ENCODE measurements at places on chromosomes 2 and 18.

GRCh38 chr2:226114436-226114835 is 685.2 kb downstream of the IRS1 start:
- DNase-seq = no peak

DNA sequence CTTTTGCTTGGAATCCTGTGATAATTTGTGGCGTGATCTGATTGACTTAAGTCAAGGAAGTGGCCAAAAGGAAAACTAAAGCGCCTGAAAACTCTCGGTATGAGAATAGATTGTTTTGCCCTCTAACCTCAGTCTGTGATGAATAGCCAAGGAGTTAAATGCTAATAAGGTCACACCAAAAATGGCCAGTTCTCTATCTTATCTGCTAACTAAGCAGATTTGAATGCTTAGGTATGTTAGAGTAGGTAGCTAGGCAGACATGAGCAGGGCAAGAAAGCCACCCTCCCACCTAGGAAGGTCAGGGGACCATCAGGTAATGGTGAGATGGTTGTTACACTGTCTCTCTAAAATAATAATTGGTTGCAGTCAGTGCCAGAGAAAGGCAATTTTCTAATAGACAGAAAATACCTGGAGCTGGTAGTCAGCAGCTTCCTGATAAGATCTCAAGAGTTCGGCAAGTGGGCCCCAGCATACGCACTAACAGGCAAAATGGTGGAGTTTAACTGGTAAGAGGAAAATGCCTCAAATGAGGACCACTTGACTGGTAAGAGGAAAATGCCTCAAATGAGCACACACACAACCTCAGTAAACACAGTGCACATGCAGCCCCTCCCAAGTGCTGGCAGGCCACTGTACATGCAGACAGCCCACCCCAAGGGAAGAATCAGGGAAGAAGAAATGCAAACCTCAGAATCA is 468.4 kb downstream of the MBD2 start:
- no peak for DNase-seq

DNA sequence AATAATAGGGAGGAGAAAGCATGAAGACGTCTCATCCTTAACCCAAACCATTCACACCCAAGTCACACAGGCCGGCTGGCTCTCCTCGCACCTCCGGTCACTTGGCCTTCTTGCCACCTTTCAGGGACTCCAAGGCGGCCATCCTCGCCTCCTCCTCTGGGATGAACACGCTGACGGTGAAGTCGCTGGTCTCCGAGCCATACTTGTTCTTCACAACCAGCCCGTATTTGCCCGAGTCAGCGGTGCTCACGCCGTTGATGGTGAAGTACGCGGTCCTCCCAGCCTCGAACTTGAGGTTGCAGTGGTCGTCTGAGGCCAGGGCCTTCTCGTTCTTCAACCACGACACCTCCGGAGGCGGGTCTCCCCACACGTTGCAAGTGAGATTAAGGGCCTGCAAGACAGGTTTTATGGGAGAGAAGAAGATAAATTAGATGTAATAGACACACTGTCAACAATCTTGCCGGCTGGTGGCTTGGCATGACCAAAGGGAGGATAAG is 54.3 kb upstream of the LPIN2 start:
- DNase-seq = no peak

DNA sequence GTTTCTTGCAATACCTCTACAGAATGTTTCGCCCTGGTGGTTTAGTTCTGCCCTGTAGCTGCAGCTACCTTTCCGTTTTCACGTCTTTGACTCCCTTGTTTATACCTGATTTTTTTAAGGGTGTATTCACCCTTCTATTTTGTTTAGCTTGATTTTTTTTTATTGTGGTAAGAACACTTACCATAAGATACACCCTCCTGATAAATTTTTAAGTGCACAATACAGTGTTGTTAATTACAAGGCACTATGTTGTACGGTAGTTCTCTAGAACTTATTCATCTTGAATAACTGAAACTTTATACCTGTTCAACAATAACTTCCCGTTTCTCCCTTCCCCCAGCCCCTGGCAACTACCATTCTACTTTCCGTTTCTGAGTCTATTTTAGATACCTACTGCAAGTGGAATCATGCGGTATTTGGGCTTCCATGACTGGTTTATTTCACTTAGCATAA is 48.9 kb upstream of the NABP1 start:
- DNase-seq = no peak

GRCh38 chr2:6654279-6654678 is 211.4 kb downstream of the CMPK2 start:
- no peak for DNase-seq

DNA sequence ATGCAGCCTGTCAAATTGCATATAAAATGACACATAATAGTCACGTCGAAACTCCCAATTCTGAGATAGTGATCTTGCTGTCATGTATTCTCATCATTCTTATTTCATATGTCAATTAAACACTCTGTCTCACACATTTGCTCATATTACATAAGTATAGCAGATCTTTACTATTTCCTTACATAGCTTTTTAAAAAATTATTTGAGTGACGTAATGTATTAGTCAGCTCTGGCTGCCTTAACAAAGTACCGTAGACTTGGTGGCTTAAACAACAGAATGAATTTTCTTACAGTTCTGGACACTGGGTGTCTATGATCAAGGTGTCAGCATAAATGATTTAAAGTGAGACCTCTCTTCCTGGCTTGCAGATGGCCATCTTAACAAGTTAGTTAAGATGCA is 1032.3 kb upstream of the NRXN1 start:
- no peak for DNase-seq

DNA sequence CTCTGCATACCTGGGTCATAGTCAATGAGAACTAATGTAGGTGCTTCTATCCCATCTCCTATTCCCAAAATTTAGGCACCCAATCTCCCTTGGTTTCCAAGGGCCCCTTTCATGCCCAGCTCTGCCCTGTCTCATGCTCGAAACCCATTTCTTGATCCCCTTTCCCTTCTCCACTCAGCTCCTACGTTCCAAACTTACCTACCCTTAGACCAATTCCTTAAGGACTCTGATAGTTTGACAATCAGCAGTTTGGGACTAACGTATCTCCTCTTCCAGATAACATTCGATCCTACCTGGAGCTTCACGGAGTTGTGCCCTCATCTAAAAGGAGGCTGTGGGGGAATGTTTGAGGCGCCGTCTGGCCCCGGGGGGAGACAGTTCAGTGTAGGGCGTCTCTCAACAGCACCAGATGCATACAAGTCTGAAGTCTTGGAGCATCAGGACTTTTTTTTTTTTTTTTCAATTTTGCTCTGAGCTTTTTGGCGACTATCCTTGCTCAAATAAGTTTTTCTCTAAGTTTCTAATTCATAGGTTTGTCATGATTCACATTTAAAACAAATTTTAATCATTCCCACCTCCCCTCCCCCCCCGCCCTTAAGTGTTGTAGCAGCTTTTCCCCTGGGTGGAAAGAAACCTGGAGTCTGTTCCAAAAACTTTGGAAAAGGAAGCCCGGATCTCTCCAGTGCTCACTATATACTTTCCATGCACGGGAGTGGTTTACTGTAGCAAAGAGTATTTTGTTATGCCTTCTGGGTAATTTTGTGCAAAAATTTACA is 141.2 kb upstream of the LGALSL start:
- no peak for DNase-seq

- no peak for DNase-seq
Measured at GRCh38 chr2:233363744-233364235, 9.5 kb downstream of the DGKD start.

DNA sequence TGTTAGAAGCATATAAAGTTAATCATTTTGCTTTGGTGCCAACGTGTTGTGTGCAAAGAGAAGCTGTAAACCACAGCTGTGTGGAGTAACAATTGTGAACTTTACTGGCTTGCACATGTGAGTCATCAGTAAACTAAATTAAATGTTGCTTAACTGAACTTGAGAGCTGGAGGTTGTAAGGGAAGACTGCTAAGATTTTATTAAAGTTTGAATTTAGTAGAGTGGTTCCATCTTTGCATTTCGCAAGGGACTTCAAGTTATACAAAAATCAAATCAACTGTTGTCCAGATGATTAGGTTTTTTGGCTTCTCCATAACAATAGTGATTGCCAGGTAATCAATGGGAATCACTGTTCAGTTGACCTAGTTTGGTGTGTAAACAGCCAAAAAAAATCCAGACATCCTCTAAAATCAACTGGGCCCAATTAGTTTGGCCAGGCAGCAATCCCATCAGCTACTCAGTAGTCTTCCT is 247.4 kb downstream of the MYO3B start:
- DNase-seq = no peak

DNA sequence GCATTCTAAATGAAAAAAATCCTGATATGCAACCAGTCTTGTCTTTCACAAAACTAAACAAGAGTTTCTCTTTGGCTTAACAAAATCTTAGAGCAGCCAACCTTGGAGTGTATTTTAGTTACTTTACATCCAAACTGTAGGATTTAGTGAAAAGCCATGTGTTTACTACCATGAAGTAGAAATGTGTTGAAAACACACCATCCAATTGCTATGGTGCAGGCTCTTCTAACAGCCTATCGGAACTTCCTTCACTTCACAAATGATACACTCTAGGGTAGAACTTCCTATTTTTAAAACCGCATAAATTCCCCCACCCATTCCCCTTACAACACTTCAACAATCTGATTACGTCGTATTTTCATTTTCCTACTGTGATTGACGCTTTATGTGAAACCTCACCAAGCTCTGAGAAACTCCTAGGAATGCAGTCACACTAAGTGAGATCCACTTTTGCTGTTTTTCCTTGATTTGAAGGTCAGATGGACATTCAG is 74.4 kb upstream of the MAP4K4 start:
- no peak for DNase-seq

DNA sequence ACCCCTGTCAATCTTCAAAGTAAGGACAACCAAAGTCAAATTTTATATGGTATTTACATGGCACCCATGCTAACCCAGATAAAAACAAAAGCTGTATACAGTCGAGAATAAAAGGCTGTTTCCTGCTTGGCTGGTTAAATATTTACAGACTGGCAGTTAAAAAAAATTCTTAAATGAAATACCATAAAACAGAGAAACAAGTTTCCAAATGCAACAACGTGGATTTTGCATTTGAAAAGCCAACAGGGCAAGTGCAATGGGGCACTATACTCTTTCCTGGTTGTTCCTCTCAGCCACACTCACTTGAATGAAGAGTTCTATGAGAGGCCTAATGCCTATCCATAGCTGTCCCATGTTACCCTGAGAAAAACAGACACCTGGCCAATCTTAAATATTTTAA is 6.1 kb upstream of the NR4A2 start:
- no peak for DNase-seq

- no peak for DNase-seq
Measured at GRCh38 chr2:61737841-61738240, 116.0 kb downstream of the FAM161A start.

- no peak for DNase-seq
Measured at GRCh38 chr2:59237311-59237710, 996.2 kb upstream of the FANCL start.

DNA sequence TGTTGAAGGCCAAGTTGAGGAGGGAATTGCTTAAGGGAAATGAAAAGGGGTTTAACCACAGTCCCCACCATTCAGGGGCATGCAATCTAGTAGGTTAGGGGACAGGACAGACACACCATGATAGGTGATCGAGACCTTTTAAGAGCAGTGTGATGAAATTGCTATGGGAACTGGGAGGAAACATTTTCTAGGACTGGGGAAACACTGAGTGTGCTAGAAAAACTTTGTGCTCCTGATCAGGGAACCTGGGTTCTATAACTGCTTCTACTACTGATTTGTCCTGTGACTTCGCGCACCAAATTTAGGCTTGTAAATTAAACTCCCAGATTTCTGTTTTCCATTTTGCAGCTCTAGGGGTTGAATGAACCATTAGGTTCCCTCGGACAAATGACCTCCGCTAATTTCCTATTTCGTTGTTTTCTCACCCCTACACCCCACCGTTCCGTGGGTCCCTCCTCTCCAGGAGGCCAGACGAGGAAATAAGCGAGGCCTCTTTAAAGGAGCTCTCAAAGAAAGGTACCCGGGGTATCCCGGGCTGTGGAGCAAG is 371 bp upstream of the LCLAT1 start:
- no peak for DNase-seq

- no peak for DNase-seq
Measured at GRCh38 chr18:26215247-26215970, 10.8 kb upstream of the TAF4B start.

DNA sequence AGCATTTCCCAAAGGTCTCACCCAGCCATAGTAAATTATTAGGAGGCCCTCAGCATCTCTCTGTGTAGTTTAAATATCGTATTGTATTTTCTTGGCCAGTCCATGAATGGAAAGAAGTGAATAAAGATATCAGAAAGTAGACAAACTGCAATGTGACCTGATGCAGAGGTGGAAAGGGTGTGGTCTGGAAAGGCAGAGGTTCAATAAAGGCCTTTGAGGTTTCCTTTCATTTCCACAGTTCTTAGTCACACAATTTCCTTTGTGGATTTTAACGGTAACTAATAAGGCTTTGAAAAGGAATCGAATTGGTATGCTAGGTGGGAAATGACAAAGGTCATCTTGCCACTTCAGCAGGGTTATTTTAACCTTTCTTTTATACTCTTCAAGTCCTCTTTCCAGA is 20.1 kb upstream of the WIPF1 start:
- no peak for DNase-seq

DNA sequence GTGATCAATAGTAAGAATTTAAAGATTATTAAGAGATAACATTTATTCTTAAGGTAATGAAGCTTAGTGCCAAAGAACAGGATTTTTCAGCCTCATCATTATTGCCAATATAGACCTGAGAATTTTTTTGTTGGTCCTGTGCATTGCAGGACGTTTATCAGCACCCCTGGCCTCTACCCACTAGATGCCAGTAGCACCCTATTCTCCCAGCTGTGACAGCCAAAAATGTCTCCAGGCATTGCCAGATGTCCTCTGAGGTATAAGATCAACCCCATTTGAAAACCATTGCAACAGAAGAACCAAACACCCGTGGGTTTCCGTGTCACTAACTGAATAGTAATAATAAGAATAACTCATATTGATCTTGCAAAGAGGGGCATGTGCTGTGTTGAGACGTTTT is 700.0 kb upstream of the SOX11 start:
- DNase-seq = no peak

DNA sequence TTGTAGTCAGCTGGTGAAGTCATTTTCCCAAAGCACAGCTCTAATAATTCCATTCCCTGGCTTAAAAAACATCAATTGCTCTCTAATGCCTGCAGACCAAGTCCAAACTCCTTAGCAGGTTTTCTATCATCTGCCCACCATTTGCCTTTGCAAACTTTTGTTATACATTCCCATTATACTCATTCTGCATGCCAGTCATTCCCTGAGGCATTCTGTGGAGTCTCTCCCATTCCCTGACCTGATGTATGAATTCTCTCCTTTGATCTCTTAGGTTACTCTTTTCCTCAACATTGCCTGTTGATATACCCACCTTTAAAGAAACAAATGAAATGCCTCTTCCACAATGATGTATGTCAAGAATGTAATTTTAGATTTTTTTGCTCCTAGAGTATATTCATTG is 852.0 kb upstream of the FSHR start:
- no peak for DNase-seq

Measured in tibial artery (tissue), 4 donors.